ENCODE measurements at places on chromosomes 6 and 20.

DNA sequence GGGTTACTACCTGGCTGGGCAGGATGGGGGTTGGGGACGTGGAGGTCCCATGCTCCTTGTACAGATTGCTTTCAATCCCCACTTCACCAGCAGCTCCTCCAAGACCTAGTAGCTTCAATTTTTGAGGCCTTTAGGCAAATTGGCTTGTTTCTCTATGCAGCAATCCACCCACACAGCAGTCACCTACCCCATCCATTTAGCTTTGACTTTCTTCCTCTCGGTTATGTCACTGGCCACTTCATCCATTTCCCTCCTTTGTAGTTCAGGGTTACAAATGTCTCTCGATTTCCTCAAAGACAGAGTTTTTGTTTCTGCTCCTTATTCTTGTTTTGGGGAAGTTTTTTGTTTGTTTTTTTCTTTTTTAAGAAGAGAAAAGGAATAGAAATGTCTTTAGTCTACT, 33.4 kb upstream of the RSPO4 start:
- DNase-seq: no peak

- no peak for DNase-seq
Observed at GRCh38 chr6:157527471-157527907, 146.5 kb downstream of the ZDHHC14 start.

DNA sequence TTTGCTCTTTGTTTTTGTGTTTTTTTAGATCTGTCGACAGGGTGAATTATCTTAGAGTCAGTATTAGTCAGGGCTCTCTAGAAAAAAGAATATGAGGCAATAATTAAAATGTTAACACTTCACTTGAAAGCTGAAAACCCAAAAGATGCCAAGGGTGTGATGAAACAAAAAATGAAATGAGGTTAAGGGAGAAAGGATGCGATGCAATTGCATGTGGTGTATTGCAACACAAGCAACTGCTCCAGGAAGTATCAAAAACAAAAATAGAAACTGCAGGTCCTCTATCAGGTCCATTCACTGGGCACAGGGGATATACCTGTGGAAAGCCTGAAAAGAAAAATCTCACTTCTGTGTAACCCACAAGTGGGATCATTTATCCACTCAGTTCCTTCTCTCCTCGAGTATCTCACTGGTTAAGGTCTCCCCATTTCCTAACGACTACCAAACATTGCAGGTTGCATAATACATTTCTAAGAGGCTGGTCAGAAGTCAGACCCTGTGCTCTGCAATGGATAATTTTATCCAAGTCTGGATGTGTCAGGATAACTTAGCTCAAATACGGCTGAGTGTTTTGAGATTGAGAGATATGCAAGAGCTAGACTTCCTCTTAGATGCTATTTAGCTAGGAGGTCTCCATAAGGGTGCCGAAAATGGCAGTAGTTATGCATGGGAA, 257.7 kb upstream of the GJE1 start:
- no peak for DNase-seq

DNA sequence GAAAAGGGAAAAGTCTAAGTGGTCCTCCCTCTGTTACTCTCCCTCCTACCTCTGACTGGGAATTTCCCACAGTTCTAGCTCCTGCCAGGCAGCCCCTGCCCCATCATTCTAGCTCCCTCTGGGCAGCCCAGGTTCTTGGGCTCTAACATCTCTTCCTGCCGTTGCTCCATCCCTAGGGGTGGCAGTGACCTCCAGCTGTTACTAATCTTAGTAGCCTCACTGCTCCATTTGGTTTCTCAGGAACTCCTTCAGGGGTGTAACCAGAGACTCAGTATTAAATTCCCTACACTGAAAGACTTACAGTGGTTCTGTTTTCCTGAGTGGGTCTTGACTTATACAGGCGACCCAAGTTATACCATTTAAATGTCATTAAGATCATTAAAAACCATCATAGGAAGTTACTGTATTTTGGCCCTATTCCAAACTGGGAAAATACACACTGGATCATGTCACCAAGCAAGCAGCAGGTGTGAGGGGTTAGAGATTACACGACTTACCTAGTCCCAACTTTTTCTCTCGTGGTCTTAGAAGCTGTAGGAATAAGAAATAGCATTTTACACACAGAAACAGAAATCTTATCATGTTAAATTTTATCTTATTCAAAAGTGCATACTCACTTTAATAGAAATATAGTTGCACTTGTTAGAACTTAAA, 10.1 kb downstream of the DPM1 start:
- no peak for DNase-seq

DNA sequence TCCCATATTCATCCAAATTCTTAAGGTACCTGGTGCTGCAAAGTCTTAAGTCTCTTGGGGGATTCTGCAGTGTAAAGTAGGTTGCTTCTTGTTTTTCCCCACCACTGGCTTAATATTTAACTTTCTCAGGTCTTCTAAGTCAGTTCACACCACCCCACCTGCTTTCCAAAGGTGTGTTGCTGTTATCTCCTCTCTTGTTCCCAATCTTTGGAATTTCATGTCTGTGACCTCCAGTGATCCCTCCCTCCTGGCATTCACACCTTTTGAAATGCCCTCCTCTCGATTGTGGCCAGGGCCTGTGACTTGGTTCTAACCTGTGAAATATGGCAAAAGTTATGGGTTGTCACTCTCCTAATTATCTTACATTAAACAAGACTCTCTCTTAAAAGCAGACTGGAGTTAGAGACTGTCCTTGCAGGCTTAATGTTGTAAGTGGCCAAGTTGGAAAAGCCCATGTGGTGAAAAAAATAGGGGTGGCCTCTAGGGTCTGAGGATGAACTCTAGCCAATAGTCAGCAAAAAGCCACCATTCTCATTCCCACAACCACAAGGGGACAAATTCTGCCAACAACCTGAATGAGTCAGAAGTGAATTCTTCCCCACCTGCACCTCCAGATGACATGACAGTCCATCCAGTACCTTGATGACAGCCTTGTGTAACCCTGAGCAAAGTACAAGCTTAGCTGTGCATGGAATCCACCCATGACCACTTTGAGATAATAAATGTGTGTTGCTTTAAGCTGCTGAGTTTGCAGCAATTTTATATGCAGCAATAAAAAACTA, 45.1 kb downstream of the ADGRF1 start:
- DNase-seq: no peak

DNA sequence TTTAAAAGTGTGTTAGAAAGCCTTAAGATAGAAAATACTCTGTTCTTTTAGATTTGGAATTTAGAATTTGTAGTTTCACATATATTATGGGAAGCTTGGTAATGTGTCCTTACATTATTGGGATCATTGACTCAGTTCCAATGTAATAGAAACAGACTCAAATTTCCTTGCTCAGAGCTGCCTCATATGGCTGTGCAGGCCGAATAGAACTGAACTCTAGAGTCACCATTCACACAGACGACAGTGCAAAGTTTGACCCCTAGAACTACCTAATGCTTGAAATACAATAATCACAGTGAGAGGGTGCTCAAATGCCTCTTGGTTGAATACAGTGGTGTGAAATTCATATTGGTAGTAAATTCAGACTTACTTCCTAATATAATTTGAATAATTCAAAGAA, 482.7 kb upstream of the CITED2 start:
- no peak for DNase-seq

- no peak for DNase-seq
Observed at GRCh38 chr6:30735668-30736314, 6.7 kb downstream of the FLOT1 start.

GRCh38 chr6:73043446-73043845, 181.8 kb downstream of the KHDC1L start:
- no peak for DNase-seq

Data from activated CD4-positive, CD25-positive, alpha-beta regulatory T cell treated with anti-CD3 and anti-CD28 coated beads, Interleukin-2, amount 50 U/mL, for 16 hours (primary cell).